Suppressor macrophage treated with lipopolysaccharide for 1 hour (primary cell): ENCODE measurements at places on chromosomes 5 and 9.

DNA sequence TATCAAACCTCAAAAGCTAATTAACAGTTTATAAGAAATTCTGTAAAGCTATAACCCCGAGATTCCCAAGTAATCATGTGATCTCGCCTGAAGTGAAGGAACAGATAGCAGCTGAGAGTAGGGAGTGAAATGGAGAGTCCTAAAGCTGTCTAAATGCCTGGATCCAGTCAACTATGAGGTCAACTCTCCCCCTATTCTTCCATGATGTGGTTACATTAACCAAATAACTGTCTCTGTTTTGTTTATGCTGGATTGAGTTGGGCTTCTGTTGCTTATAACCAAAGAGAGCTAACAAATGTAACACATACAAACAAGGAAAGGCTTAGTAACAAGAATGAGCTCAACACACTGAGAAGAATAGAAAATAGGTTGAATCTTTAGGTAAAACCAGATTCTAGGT lies 41.6 kb downstream of the GKAP1 start:
- DNase-seq: no peak

DNA sequence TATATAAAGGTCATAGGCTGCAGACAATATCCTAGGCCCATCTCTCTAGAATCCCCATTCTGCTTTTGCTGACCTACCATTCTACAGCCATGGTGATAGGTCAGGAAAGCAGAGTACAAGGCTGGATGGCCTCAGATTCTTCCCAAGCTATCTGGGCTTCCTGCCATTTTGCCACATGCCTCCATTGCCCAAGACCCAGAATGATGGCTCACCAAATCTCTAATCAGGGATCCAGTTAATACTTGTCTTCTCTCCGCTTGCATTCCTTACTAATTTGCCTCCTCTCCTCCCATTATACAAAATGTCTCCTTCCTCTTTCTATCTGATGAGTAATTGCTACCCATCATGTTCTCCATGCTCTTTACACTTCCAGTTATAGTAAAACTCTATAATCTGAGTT lies 22.7 kb upstream of the NDUFS4 start:
- no peak for DNase-seq

DNA sequence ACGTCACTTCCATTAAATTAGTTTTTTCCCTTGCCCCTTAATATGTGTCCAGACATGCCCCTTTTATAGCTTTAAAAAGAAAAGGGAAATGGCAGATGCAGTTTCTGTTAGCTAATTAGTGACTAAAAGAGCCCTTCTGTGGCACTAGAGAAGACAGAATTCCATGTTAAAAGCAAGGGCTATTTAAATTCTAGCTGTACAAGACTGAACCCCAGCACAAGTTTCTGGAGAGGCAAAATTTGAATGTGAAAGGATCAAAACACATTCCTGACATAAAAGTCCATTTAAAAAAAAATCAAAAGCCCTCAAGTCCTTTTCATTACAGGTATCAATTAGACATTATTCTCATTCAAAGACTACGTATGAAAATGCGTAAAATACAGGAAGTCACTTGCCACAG lies 78.7 kb downstream of the HAPLN1 start:
- DNase-seq: no peak

DNA sequence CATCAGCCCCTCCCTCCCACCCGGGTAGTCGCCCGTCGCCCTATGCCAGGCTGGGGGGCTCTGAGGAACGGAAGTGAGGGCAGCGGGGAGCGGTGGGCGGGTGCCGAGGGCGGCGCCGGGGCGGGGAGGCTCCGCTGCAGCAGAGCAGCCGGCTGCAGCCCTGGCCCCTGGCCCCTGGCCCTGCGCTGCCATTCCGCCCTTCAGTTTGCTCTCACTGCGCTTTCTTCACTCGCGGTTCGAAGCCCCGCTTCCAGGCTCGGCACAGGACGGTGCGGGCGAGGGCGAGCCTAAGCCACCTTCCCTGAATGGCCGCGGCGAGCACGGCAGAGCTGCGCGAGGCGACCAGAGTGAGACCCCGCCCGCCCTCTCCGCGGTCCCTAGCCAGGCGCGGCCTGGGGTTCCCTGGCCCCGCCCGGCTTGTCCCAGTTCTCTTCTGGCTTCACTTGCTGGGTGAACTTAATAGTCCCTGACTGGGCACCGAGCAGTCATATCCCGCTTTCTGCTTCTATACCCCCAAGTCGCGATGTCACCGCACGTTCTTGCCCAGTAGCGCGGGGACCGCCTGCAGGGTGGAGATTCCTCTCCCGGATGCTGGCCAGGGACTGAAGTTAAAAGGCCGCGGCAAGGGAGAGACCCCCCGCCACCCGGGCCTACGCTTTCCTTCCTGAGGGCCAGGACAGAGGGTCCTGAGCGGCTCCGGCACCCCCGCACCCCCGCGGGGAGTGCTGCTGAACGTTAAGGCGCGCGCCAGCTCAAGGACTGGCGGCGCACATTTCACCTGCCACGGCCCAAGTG lies 623 bp upstream of the TRIM36 start:
- peak; percentile 49 for DNase-seq

- no peak for DNase-seq
Measured at GRCh38 chr5:17944046-17944445, 309.8 kb downstream of the TAF11L14 start.

- no peak for DNase-seq
Measured at GRCh38 chr9:128051932-128052709, 15.0 kb downstream of the NAIF1 start.

GRCh38 chr5:137217599-137218200 lies 281.4 kb downstream of the SPOCK1 start:
- DNase-seq: no peak

GRCh38 chr9:16954040-16954439 lies 83.6 kb upstream of the BNC2 start:
- DNase-seq: no peak

GRCh38 chr9:68896486-68896885 lies 117.4 kb downstream of the PRKACG start:
- DNase-seq: no peak
